Caki2 (cell line): ENCODE measurements at places on chromosomes 3 and 15.

DNA sequence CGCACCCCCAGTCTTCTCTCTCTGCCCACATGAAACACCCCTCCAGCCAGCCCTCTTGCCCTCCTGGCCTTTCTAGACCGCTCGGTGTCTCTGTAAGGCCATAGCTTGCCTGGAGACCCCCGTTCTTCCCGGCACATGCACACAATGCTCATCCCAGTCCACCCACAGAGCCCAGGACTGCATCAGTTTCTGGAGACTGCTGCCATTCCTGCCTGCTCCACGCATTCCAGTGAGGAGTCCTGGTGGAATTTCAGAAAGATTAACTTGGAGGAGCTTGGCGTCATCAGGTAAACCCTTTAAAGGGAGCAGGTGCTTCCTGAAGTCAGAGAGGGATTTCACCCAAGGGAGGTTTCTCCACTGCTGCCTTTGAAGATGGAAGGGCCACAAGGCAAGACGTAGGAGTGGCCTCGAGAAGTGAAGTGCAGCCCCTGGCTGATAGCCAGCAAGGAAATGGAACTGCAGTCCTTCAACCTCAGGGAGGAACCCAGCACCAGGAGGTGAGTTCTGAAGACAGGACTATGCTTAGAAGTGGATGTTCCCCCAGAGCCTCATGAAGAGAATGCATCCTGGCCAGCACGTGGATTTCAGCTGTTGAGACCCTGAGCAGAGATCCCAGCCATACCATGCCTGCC, 19.2 kb downstream of the SLC41A3 start:
- no peak for DNase-seq

- no peak for DNase-seq
Measured at GRCh38 chr3:3798631-3799113, 559 bp upstream of the LRRN1 start.

- no peak for DNase-seq
Measured at GRCh38 chr3:7144697-7145308, 283.9 kb downstream of the GRM7 start.

DNA sequence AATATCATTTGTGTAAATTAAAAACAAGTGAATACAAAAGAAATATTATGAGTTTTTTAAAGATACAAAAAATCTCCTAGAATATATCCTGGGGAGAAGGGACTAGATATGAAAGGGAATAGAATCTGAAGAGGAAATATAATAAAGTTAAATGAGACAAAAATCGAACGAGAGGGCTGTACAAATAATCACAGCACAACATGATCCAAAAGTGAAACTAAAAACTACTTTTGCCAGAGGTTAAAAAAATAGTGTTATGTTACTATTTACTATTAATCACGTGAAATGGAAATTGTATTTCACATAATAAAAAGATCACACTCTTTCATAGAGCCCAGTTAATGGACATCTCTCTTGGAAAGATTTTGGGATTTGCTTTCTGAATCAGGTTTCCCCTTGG, 28.6 kb downstream of the CGGBP1 start:
- DNase-seq = no peak

DNA sequence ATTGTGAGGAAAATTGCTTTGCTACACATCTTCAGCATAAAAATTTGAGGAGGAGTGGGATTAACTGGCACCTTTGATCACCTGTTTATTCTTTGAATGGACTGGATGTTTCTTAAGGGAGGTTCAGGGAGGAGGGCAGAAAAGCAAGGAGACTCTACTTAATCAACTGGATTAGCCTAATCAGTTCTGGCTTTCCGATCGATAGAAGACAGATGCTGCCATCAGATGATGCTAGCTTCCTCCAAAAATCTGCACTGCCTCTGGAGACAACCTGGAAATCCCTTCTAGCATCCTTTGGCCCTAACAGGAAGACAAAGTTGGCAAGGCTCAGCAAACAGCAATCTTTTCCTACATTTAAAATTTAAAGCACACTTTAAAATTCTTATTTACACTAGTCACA, 197.8 kb downstream of the EBLN2 start:
- DNase-seq = no peak

GRCh38 chr3:28077572-28077971, 163.8 kb upstream of the CMC1 start:
- no peak for DNase-seq

- DNase-seq = no peak
Measured at GRCh38 chr3:174884776-174885568, 25.8 kb downstream of the NAALADL2 start.

DNA sequence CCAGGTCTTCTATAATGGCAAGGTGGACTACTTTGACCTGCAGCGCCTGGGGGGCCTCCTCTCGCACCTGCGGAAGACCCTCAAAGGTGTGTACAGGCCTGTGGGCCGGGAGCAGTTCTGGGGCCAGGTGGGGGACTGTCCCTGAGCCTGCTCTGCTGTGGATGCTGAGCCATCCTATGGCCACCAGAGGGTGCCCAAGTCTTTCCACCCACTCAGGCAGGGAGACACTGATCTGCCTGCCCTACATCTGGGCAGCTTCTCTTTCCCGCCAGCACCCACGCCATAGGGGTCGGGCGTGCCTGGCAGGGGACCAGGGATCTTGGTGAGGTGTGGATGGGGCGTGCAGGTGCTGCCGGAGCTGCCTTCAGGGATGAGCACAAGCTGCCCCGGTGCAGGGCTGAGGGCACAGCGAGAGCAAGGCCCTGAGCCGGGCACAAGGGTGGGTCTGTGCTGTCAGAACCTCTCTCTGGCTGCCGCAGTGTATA, 14.1 kb downstream of the RNF123 start:
- peak; percentile 40 for DNase-seq

GRCh38 chr3:193974671-193975535, 161.0 kb upstream of the HES1 start:
- DNase-seq = no peak

- DNase-seq = no peak
Measured at GRCh38 chr3:108150200-108150599, 59.4 kb upstream of the CD47 start.

GRCh38 chr15:31366169-31366734, 39.6 kb downstream of the KLF13 start:
- no peak for DNase-seq

- DNase-seq = no peak
Measured at GRCh38 chr3:94241986-94242385, 179.1 kb downstream of the NSUN3 start.

GRCh38 chr3:101940521-101941317, 91.4 kb downstream of the NFKBIZ start:
- DNase-seq = no peak

- DNase-seq = no peak
Measured at GRCh38 chr15:31304751-31305365, 21.8 kb upstream of the KLF13 start.

- DNase-seq = peak; percentile 17
Measured at GRCh38 chr3:66938338-66938963, 59.7 kb upstream of the KBTBD8 start.

- no peak for DNase-seq
Measured at GRCh38 chr15:60076582-60077276, 72.6 kb downstream of the FOXB1 start.

DNA sequence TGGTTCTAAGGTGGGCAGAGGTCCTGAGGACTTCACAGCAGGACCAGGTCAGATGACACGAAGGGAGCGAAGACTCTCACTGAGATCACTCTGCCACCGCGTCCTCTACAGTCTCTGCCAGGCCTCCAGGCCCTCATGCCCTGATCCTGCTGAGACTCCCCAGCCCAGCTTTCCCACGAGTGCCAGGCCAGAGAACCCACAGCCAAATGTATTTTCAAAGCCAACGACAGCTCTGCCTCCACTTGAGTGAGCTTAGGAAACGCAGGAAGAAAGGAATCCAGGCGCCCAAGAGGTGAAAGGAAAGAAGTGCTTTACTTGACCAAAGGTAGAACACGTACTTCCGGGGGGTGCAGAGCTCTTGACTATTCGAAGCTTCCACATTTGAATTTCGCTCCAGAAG, 275.0 kb downstream of the XXYLT1 start:
- DNase-seq = no peak

GRCh38 chr15:62636823-62637573, 405.5 kb upstream of the TPM1 start:
- peak; percentile 93 for DNase-seq

DNA sequence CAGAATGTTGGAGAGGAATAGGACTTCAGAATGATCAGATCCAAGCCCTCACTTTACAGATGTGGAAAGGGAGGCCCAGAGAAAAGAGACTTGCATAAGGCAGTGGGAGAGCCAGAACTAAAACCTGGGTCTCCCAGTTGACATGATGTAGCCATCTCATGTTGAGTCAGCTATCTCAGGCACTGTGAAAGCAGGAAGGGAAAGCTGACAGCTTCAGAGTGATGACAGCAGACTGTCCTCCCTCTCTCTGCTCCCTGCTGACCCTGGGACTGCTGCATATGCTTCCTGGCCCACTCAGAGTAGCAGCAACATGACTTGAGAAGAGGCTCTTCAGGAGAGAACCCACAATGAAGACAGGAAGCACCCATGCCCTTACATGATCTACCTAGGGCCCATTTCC, 14.7 kb downstream of the FHIT start:
- DNase-seq = peak; percentile 13

DNA sequence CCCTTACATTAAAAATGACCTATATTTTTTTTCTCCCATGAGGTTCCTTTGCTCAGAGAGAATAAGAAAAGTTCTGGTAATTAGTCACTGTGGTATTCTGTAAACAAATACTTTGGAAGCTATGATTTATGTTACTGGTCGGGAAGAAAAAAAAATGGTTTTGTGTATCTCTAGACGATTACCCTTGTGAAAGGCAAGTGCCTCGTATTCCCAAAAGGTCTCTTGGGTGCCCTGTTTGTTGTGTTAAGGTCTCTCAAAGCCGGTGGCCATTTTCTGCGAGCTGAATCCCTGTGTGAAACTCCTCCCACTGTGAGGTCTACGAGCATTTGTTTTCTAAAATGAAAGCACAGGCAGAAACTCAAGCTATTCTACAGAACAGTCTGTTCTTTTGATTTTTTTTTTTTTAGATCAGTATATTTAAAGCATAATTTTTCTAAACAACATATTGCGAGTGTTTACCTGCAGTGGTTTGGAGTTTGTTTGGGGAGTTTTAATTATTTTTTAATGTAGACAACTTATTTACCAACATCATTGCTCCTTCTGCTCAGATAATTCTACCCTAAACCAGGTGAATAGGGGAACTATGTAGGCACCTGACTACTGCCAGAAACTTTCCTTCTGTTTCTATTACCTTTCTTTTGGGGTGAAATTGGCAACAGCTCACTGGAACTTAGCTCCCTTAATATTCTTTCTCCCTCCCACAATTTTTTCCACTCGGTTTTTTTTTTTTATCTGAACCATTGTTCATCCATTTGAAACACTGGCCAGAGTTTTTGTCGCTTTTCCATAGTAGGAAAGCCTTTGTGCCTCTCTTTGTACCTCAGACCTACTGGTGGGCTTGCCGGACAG, 44.0 kb downstream of the ZBTB38 start:
- no peak for DNase-seq

GRCh38 chr3:72042397-72043203, 257.7 kb upstream of the PROK2 start:
- DNase-seq = peak; percentile 82

DNA sequence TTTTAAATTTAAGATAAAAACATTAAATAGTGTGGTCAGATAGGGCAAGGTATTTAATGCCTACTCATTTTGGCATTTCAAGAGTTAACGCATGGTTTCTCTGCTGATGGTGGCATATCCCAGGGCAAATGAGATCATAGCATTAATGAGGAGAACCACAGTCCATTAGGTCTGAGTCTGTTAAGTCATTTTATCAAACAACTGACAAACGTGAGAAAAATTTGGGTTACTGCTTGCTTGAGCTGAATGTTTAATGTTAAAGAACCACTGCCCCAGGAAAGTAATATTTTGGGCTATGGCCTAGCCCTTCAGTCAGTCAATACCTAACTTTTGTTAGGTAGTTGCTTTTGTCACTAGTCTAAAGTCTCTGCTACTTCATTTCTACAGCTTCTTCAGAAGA, 37.9 kb upstream of the SLC2A2 start:
- DNase-seq = peak; percentile 90

DNA sequence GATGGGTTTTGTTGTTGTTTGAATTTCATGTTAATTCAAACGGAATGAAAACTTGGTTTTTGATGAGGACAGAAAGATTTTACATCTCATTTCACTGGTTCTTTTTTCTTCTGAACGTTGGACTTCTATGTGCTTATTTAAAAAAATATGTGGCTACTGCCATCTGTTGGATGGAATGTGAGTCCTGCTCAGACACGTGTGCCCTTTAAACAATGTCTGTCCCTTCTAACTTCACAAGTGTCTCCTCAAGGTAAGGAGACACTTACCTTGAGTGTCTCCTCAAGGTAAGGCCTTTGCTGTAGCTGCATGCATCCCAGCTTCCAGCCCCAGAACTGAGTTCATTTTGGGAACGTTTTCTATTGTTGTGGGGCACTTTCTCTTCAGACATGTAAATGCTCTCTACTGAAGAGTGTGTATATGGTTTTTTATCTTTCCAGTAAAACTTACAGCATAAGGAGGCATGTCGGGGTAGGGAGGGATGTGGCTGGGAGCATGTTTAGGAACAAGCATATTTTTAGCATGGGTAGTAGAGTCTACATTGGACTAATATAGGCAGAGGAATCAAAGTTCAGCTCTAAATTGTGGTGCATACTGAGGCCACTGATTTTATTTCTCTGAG, 63.1 kb upstream of the UBE3A start:
- peak; percentile 15 for DNase-seq

- DNase-seq = no peak
Measured at GRCh38 chr15:90860450-90860849, 7.9 kb upstream of the FURIN start.
